ENCODE measurements at places on chromosomes 11 and 22.

GRCh38 chr22:38415046-38415445 is 40.0 kb downstream of the KCNJ4 start:
- DNase-seq: no peak

- no peak for DNase-seq
These were observed 3.7 kb downstream of the NPTXR start for GRCh38 chr22:38840129-38840528.

DNA sequence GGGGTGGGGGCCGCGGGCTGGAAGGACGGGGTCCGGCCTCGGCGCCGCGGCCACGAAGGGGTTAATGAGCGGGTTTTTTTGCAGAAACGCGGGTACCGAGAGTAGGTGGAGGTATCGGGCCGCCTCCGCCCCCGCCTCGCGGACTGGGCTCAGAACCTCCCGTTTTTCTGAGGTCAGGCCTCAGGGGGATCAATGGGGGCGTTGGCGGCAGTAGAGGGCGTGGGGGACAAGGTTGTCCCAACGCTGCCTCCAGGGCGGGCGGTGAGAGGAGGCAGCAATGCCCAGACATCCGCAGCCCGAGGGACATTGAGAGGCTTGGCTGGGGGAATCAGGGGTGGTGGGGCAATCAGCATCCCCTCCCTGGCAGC is 34.8 kb upstream of the PRODH start:
- DNase-seq: no peak

DNA sequence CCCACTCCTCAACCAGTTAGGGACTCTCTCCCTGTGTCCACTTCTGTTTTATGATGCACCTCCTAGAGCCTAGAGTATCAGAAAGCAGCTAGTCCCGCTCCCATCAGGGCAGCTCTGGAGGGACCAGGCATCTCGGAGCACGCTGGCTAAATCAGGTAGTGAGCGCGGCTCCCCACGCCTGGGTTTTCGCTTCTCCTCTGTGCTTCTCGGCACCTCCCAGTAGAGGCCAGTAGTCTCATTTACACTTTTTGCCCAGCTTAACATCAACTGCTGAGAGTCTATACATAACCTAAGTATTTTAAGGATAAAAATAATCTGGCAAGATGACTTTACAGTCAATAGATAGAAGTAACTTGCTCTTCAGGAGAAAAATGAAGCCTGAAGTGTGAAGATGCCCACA is 473.8 kb downstream of the OPCML start:
- no peak for DNase-seq

GRCh38 chr11:9905960-9906791 is 242.3 kb downstream of the SWAP70 start:
- DNase-seq: no peak

- DNase-seq: no peak
These were observed 33.5 kb upstream of the RAB38 start for GRCh38 chr11:88208745-88209144.

- DNase-seq: no peak
These were observed 14.2 kb downstream of the BRSK2 start for GRCh38 chr11:1403721-1404460.

- DNase-seq: no peak
These were observed 19.3 kb downstream of the ZC3H12C start for GRCh38 chr11:110112457-110112856.

DNA sequence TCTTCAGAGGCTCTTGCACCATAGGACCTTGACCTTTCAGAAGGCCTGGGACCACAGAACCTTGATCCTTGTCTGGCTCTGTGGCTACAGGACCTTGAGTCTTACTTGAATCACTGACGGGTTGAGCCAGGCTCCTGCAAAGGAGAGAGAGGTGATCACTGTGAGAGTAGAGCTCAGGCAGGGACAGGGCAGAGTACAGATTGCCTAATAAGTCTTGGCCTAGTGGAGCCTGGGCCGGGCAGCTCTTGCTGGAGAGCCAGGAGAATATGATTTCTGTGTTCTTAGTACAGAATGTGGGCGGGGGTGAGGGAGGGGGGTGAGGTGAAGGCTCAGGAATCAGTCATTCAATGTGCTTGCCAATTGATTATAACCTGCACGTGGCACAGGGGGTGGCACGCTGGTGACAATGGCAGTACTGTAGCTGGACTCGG is 26.0 kb downstream of the SERPINH1 start:
- no peak for DNase-seq

- no peak for DNase-seq
These were observed 151.8 kb upstream of the TTC12 start for GRCh38 chr11:113162592-113162962.

GRCh38 chr22:38432264-38432663 is 22.7 kb downstream of the KCNJ4 start:
- DNase-seq: no peak

GRCh38 chr11:61926235-61926634 is 8.9 kb upstream of the RAB3IL1 start:
- no peak for DNase-seq

GRCh38 chr22:44463151-44463550 is 34.9 kb downstream of the RTL6 start:
- no peak for DNase-seq

DNA sequence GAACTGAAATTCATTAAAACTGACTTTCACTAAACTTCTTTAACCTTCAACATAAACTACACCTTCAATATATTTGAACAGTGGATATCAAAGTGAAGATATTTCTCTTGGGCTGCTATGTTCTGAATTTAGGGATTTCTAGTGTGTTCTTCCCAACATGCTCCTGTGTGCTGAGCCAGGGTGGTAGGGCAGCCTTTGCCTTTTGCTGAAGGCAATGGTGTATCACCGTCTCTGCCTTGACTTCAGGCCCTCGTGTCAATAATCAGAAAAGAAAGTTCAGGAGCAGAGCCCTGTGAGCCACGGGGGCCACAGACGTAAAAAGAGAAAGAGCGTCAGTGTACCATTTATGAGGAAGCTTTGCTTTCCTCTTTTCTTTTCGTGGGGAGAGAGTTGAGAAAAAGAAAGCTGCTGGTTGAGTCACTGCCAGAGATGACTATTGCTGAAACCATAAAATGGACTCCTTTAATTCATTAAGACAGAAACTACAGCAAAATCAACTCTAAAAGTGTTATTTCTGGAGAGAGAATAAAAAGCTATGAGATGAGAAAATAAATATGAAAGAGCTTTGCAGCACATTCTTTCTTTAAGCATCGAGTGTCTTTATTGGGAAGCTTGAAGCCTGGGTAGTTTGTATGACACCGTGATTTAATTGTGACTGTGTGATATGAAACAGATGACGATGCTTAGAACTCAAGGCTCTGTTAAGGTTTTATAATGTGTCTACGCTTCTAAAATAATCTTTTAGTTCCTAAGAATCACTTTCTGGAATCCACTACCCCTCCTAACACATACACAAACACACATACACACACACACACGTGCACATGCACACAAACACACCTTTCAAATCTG is 271.8 kb upstream of the MTNR1B start:
- DNase-seq: no peak

- peak; percentile 62 for DNase-seq
These were observed 21.7 kb upstream of the HSPA8 start for GRCh38 chr11:123083623-123084029.

DNA sequence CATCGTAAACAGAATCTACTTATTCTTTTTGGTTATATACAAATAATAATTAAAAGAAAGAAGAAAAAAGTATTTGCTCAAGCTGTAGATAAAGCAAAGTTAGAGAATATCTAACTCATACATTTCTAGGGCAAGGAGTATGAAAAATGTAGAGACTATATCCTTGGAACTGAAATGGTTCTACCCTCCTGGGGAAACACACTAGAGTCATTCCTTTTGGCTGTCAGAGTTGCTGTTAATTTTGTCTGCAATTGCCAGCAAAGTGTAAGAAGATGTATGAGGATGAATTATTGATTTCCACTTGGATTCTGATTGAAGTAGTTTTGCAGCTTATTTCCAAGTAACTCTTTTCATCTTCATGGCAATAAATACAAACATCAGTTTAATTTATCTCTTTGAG is 69.1 kb downstream of the SLC17A6 start:
- DNase-seq: no peak

GRCh38 chr22:25353516-25354445 is 134.3 kb downstream of the CRYBB2 start:
- no peak for DNase-seq

- no peak for DNase-seq
These were observed 4.6 kb downstream of the PICALM start for GRCh38 chr11:86064220-86064803.

- DNase-seq: no peak
These were observed 301.5 kb upstream of the ANO3 start for GRCh38 chr11:26030399-26030798.

DNA sequence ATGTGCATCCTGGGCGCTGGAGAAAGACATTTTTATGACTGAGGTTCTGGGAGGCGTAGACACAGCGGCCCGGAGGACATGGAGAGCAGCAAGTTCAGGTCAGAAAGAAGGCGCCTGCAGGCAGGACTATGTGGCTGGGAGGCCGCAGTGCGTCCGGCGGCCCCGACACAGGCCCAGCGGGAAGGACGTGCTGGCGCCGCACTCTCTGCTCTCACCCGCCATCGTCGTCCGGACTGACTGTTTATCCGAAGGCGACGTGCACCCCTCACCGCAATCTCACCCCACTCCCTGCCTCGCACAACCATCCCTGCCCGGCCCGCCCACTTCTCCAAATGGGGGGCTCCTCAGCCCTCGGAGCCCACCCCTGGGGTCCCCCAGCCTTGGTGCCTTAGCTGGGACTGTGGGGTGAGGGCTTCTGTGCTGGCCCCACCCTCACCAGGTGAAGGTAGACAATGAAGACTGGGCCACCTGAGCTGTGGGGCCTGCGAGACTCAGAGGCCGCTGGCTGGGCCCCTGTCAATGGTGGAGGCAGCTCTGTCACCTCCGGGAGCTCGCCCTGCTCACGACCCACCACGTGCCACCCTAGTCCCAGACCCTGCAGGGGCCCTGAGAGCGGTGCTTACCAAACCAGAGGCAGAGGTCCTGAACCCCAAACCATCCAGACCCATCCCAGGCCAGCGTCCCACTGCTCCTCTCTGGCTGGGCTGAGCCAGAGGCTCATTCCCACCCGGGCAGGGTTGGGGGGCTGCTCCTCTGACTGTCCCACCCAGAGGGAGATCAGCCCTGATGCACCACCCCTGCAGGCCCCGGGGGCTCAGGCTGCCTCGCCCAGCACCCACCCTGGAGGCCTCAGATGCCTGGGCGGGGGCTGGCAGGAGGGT is 16.2 kb upstream of the MUC5B start:
- DNase-seq: no peak

- no peak for DNase-seq
These were observed 894 bp downstream of the ADA2 start for GRCh38 chr22:17218341-17218740.

GRCh38 chr11:1478011-1478410 is 8.6 kb downstream of the MOB2 start:
- DNase-seq: no peak

GRCh38 chr11:17371614-17372013 is 16.8 kb downstream of the KCNJ11 start:
- no peak for DNase-seq

GRCh38 chr11:18594999-18595749 is 4.4 kb upstream of the MISFA start:
- no peak for DNase-seq

GRCh38 chr11:100890789-100891188 is 203.7 kb downstream of the ARHGAP42 start:
- no peak for DNase-seq

GRCh38 chr11:1029654-1030053 is 6.9 kb downstream of the MUC6 start:
- no peak for DNase-seq

All from effector memory CD8-positive, alpha-beta T cell (primary cell).